NCI-H2081 treated with DMSO at 0.1 percent for 48 hours (cell line): ENCODE measurements at places on chromosomes 2 and 18.

DNA sequence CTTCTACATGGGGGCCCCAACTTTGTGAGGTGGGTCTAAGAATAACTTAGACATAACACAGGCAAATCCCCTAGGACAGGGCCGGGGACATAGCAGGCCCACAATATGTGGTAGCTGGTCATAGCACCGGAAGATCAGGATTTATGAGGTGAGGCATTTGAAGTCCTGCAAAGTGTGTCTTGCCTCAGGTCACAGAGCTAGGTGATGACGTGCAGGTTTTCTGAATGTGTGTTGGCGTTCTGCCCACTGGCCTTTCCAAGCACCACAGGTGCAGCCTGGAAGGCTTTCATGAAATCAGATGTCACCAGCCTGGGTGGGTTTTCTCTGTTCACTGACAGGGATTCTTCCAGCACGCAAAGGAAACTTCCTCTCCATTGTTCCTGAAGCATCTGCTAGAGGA, 119.1 kb downstream of the LRATD1 start:
- DNase-seq: no peak

- DNase-seq: no peak
These were observed 638.0 kb upstream of the ZEB2 start for GRCh38 chr2:145157741-145158591.

DNA sequence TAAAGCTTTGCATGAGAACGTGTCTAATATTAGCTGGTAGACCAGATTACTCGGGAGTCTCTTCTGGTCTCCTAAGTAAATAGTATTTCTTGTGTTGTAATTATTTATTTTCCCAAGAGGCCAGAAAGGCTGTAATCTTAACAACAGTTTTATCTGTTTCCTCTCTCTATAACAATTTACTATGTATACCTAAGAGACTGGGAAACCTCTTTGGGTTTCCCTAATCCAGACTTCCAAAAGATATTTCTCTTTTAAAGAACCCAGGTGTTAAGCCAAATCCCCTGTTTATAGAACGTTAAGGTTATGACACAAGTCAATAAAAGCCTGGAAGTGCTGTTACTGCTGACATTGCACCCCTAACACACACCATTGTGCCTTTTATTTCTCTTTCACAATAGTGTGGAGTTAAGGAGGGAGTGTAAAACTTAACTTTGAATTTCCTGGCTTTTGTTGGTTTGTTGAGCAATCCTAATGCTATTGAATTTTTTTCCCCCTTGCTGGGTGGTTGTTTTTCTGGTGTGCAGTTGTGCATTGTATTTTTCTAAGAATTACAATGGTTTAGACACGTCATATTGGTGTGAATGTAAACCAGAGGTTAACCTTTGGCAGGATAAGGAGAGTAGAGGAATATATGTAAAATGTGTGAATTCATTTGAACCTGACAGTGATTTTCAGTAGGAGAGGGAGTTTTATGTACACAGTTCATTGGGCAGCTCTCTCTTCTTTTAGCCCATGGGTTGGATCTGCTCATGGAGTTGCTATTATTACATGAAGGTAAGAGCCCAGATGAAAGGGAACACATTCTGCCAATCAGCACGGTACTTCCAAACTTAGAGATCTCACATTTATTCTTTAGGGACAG, 192.8 kb downstream of the MTX2 start:
- no peak for DNase-seq

DNA sequence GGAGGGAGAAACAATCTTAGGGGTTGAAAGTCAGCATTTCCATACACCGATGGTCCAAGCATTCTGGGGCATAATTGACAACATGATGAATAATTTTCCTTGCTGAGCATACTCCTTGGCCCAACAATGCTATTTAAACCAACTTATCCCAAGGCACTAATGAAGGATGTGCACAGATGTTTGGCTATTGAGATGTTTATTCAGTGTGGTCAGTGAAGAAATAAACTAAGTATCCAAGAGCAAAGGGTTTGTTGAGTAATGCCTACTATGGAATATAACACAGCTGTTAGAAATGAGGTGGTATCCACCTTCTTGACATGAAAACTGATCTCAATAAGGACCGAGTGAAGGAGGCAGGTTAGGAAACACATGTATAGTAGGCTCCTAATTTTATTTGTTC, 53.9 kb upstream of the RAB6D start:
- no peak for DNase-seq

DNA sequence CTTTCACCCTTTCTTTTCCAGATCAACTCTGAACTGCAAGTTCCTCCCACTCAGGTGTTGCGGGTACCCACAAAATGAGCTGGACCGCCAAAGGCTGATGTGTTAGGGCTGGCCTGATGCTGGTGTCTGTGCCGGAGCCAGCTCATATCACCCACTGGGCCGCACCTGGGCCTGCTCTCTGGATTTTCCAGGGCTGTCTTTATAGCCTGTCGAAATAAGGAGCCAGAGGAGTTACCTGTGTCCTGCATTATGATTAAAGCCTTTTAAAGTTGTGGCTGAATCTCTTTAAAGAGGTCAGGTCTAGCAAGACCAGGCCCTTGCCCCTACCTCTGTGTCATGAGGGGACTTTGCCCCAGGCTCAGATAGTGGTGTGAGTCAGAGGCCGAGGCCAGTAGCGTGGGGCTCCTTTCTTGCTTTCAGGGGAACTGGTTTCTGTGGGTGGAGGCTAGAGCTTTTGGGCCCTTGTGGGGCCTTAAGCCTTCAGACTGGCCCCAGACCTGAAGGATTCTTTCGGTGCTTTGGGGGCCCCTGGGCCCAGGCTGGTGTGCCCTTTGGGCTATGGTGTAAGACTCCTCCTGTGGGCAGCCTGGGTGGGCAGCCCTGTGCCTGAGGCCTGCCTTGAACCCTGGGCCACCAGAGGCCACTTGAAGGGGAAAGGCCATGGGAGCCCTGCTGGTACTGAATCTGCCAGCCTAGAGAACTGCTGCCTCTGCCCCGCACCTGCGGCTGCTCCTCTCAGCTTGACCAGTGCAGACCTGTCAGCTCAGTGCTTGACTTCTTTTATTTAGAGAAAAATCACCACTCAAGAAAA, 21.3 kb downstream of the OTOF start:
- DNase-seq: no peak

- no peak for DNase-seq
These were observed 4.9 kb downstream of the TUBB6 start for GRCh38 chr18:12312976-12313375.

DNA sequence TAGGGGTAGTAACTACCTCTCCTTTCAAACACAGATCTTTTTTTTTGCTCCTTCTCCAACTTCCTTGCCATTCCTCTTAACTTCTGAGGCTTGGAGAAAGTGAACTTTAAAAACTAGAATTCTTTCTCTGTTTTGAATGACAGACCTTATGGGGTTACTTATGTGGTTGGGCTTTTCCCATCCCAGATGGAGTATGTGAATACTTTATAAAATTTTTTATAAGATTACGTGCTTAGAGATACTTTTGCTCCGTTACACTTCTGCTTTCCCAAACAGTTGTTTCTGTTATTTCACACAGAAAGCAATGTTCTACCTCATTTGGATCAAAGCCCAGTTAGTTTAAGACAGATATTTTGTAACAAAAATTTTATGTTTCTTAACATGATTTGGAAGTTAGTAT, 20.2 kb downstream of the GREB1L start:
- no peak for DNase-seq

GRCh38 chr2:134216152-134216829, 37.6 kb upstream of the MGAT5 start:
- no peak for DNase-seq

DNA sequence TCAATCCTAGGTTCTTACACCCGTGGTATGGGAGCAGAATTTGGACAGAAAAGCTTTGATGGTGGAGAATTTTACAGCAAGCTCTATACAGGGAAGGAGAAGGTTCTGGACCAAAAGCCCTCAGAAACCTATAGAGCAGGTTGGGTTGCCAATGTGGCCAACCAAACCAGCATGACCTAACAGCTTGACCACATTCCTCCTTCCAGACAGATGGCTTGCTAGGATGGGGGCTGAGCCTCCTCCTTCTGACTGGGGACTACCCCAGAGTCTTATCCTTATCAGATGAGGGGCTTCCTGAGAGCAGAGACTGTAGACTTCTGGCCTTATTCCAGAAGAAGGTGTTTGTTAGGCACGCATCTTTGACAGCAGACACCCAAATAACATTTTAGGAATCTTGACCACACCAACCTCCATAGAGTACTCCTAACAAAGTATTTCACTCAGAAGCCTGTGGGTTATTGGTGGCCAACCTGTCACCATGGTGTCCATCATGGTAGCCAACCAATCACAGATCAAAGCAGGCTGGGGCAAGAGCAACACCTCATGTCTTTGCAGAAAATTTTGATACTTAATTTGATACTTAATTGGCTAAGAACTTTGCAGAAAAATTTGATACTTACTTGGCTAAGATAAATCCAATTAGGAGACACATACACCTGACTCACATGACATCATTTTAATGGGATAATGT, 34.8 kb upstream of the EPAS1 start:
- no peak for DNase-seq

DNA sequence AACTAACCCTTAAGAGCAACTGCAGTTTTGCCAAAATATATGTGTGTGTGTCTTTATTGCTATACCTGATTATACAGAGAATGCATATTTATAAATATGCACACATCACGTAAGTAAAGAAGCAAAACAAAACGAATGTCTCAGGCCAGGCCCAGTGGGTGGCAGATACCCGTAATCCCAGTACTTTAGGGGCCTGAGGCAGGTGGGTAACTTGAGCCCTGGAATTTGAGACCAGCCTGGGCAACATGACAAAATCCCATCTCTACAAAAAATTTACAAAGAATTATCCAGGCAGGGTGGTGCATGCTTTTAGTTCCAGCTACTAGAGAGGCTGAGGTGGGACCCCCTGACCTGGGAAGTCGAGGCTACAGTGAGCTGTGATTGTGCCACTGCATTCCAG, 745.3 kb downstream of the SATB2 start:
- DNase-seq: no peak

DNA sequence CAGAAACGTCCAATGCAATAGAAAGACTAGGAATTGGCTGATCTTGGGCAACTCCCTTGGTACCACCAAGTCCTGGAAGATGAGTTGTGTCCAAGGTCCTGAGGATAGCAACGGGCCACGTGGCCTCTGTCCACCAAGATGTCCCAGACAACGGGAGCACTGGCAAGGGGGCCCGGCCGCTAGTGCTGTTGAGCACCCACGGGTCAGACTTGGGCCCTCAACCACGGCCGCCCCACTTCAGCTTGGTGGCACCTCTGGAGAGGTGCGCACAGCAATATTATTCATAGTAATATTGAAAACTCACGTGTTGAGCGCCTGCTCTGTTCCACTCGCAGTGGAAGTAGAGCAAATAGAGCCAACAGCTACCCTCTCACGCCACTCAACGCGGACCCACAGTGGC, 19.0 kb downstream of the PASK start:
- no peak for DNase-seq

DNA sequence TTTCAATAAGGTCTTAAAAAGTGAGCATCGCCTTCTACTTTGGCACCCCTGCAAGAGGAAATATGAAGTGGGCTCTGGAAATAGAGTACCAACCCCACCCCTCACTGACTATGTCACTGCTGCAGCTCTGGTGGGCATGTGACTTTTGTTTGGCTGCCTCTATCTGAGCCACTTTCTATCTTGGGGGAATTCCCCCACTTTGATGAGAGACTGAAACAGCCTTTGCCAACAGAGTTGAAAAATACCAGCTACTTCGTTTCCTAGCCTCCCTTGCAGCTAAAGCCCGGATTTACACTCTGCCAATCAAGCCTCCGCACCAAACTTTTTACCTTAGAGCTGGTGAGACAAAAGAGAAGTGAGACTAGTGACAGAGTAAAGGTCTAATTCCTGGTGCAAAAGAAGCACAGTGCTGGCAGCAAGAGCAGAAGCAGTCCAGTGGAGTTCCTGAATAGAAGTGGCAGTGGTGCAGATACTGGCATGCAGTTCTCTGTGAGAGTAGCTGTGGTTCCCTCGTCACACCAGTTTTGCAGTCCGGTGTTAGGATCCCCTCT, 12.0 kb upstream of the GALNT14 start:
- DNase-seq: no peak

DNA sequence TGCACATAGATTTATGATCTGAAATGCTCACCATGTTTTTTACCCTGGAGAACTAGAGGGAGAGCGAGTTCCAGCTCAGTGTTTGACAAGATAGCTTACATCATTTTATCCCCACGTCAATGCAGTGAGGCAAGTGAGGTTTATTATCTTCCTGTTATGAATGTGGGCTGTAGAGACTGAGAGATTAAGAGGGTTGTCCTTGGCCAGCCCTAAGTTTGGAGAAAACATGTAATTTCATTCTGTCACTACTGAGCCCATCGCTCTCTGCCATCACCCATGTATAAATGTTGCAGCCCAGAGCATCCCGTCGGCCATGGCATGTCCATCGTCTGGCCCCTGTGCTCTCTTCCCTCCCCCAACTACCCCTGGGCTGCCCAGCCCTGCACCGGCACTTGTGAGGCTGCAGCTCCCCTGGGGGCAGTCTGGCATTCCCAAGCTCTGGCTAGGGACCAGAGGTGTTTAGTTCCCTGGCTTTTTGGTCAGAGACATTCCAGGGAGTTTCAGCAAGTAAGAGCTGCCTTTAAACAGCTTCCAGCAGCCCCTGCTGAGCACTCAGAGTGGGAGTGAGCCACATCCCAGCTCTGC, 136.7 kb downstream of the ANTXR1 start:
- DNase-seq: no peak

- DNase-seq: peak; percentile 64
These were observed 412 bp downstream of the OSBPL1A start for GRCh38 chr18:24397131-24397693.

DNA sequence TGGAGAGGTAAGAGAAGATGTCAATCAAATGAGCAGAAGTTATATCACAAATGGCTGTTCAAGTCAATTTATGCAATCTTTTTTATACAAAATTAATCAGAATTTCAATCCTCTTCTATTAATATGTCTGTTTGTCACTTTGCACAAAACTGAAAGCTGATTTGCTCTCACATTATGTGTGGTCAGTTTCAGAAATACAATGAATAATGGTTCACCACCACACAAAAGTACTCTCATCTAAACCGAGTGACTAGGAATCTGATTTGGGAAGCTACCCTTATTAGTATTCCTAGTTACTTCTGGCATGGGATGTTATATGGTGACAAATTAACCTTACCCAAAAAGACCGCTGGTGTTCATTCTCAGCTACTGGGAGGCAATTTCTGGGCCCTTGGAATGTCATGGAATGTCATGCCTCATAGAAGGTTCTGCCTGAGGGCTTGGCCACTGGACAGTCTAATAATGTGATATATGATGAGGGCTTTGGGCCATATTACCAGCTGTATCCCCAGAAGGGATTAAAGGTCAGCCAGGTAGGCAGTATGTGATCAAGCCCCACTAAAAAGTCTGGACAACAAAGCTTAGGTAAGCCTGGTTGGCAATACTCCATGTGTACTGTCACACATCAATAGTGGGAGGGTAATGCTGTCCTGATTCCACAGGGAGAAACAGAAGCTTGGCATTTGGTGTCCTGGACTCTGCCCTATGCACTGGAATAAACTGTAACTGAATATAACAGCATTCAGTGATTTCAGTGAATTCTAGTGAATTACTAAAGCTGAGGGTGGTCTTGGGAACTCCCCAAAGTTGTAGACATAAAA, 113.2 kb downstream of the PIGN start:
- DNase-seq: no peak

GRCh38 chr2:98572676-98573075, 35.6 kb downstream of the COA5 start:
- no peak for DNase-seq
